Caco-2 (cell line): ENCODE measurements at places on chromosomes 6 and 20. TPM values are rescaled to one million over a fixed set of nuclear protein-coding genes. Genes with fewer than 3 reads are reported as not detected.

- H3K4me1 ChIP-seq, result peaks cover 17% of the 10 kb centered on the region
- H3K4me3 ChIP-seq, result no peak overlapping the region
- H3K36me3 ChIP-seq, result no peaks in the 10 kb centered on the region
- DNase-seq, result no peak
- no peak overlapping the region for H3K27ac ChIP-seq
Measured at GRCh38 chr6:69813508-69813907, 16.7 kb upstream of the LMBRD1 start.

- no peaks in the 10 kb centered on the region for H3K4me1 ChIP-seq
- no peak for DNase-seq
- H3K27ac ChIP-seq, result no peak overlapping the region
- H3K4me3 ChIP-seq, result no peak overlapping the region
- no peaks in the 10 kb centered on the region for H3K36me3 ChIP-seq
Measured at GRCh38 chr20:13701486-13701885, 62.8 kb upstream of the TASP1 start.

GRCh38 chr20:47857569-47858464, 72.5 kb upstream of the SULF2 start:
- H3K4me3 ChIP-seq, result no peak overlapping the region
- no peaks in the 10 kb centered on the region for H3K36me3 ChIP-seq
- no peak for DNase-seq
- no peaks in the 10 kb centered on the region for H3K27me3 ChIP-seq
- H3K27ac ChIP-seq, result peak overlapping the region; percentile 19
- H3K4me1 ChIP-seq, result peaks cover 13% of the 10 kb centered on the region

DNA sequence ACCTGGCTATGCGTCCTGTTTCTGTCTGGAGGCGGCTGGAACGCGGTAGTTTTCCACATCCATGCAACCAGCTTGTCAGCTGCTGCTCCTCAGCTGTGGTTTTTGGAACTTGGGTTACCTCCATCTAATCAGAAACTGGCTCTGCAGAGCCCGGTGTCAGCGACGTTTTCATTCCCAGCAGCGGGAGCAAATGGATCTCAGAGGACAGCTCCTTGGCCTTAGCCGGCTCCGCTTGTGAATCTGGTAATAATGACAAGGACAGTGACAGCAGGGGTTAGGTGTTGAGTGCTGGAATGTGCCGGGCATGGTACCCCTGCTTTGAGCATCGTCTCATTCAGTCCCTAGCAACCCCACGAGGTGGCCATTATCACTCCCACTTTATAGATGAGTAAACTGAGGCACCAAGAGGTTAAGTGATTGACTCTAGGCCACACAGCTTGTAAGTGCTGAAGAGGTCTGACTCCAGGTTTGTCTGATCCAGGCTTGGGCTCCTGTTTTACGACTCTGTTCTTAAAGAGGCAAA, 1.3 kb downstream of the SLCO4A1 start:
- peaks cover 16% of the 10 kb centered on the region for H3K4me1 ChIP-seq
- no peaks in the 10 kb centered on the region for H3K36me3 ChIP-seq
- DNase-seq, result no peak
- no peaks in the 10 kb centered on the region for H3K27me3 ChIP-seq

DNA sequence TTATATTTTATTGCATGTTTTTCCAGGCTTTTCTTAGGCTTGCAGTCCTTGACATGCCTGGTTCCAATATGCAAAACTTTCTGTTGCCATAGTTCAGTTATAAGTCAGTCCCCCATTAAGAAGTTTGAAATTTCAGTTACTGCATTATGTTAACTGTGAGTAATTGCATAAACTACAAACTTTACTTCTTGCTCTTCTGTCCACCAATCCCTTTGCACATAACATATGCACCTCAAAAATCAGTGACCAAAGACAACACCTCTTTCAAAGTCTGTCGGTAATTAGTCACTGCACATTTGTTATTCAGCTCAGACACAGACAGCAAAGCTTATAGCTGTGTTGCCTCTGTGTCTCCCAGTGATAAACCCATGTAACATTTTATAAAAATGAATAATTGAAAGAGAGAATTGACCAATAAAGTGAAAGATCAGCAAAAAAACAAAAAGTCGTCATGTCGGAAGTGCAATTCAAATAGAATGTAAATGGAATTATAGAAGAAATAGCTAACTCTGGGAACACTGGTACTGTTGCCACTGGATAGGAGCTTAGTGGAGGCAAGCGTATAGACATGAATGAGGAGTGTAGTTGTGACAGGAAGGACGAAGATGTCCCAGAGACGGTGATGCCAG, 50.3 kb upstream of the BTBD3 start:
- H3K4me3 ChIP-seq, result no peak overlapping the region
- no peaks in the 10 kb centered on the region for H3K36me3 ChIP-seq
- DNase-seq, result no peak

VNN1 gene
- not detected in 2 replicates for total RNA-seq

ADGB gene
- not detected in 2 replicates for total RNA-seq

CNBD2 gene
- total RNA-seq, result 7.9 and 9.1 TPM in 2 replicates

PSORS1C2 gene
- total RNA-seq, result not detected in 2 replicates

C6orf118 gene
- not detected in 2 replicates for total RNA-seq
